Nucleus accumbens (tissue), 56 donors: ENCODE measurements at places on chromosomes 5 and 9.

DNA sequence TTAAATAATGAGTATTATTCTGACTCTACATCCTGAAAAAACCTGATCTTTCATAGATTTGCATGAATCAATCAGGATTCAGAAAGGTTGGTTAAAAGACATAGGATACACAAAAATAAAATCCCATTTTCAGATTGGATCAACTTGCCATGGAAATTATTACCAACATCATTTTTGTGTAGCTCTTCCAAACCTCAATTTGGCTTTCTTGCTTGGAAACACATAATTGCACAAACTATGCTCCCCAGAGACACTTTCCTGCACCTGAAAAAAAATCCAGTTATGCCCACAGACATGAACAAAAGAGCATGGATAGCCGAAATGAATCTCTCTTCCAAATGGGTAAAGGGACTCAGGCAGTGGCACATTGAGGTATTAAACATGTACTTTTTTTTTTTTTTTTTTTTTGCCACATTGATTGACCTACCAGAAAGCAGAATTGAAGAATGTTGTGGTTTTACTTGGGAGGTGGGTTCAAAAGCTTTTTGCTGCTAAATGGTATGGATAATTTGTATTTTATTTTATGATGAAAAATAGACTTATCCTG lies 135.4 kb upstream of the FBN2 start:
- DNase-seq, result no peak

DNA sequence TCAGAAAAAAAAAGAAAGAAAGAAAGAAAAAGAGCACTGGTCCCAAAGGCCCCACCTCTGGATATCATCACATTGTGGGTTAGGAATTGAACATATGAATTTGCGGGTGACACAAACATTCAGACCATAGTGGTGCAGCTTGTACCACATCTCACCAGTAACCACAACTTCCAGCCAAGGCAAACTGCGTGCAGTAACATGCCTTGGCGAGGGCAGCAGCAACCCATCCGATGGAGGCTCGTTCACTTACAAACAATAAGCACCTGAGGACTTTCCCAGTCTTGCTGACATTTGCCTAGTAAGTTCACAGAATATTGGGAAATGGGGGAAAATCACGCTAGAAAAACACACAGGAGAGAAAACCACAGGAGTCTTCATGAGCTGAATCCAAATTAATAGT lies 508.1 kb downstream of the ZNF608 start:
- DNase-seq, result no peak

- no peak for DNase-seq
Observed at GRCh38 chr5:151899399-151899798, 25.3 kb downstream of the GLRA1 start.

DNA sequence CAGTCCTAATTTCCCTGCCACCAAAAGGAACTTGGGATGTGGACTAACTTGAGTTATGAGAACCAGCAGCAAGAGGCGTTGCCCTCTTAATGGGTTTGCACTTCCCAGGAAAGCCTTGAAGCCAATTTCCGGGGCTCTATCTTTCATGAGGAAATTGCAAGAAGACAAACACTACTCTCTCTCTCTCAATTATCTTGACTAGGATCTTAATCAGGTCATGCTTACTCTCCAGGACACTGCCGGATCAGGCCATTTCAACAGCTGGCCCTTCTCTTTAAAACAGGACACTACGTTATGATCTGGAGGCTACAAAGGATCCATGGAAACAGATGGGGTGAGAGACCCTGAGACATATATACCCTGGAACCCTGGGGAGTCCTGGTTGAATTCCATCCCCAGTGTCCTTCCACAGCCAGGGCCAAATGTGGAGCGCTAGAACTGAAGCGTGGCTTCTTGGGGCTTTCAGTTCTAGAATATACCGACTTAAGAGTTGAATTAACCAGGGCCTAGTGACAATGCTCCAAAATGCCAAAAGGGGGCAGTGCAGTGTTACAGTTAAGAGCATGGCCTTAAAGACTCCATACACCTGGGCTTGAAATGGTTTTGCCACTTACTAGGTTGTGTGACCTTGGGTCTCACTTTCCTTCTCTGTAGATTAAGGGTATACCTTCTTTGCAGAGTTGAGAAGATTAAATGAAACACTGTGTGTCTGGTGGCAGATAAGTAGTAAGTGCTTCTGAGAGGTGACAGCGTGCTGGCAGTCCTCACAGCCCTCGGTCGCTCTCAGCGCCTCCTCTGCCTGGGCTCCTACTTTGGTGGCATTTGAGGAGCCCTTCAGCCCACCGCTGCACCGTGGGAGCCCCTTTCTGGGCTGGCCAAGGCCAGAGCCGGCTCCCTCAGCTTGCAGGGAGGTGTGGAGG lies 21.1 kb downstream of the FAM219A start:
- DNase-seq, result no peak

DNA sequence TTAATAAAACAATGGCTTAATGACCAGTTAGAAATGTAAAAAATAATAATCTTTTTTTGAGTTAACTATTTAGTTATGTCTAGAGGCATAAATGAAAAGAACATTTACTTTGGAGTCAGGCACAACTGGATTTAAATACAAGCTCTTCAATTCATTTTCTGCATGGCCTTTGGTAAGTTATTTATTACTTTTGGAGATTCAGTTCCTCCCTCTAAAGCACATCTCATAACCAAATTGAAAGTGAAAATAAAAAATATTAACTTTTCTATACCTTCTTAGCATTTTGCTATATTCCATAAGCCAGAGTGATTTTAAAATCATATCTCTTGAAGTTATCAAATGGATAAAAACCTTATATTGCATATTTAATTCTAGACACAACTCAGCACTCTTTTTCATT lies 434.9 kb upstream of the SMARCA2 start:
- DNase-seq, result no peak

DNA sequence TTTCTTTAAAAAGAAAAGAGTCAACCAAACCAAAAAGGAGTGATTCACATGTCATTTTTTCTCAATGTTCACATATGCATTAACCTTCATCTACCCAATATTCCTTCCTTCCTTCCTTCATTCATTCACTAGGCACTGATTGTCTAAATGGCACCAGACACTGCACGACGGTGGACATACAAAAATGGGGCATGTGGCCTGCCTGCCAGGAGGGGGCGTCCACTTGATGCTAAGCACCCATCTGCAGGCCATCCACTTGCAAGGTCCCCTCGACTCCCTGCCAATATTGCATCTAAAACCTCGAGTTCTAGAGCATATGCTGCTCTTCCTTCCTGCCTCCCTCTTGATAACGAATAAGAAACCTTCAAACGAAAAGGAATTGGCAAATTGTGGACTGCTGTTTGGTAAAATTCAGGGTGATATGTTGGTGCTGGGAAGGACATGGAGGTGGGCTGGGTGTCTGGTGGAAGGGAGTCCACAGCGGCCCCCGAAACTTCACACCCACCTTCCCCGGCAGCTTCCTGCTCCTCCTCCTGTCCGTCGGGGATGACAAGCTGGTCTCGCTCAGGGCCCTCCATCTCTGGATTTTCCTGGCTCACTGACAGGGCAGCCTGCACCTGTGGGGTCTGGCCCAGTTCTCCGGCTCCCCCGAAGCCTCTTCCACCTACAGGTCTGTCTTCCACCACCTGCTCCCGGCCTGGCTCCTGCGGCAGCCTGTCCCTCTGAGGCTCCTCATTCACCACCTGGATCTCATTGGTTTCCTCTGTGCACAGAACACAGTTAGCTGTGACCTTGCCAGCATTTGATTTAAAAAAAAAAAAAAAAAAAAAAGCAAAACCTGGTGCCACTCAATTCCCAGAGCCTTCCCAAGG lies 64.3 kb downstream of the GOLM1 start:
- DNase-seq, result no peak

DNA sequence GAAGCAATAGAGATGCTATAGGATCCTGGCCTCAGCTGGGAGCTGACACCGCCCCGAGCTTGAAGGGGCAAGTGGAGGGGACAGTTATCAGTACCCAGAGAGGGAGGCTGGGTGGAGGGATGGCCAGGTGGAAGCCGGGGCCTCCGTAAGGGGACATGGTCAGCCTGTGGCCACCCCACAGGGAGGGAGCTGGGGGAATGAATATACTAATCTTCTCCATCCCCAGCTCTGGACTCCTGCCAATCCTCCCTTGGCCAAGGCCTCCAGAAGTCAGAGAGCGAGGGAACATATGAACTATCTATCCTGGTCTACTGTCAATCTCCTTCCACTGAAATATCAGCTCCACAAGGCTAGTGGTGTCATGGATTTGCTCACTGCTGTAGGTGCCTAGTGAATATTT lies 109.3 kb downstream of the BOD1 start:
- no peak for DNase-seq

DNA sequence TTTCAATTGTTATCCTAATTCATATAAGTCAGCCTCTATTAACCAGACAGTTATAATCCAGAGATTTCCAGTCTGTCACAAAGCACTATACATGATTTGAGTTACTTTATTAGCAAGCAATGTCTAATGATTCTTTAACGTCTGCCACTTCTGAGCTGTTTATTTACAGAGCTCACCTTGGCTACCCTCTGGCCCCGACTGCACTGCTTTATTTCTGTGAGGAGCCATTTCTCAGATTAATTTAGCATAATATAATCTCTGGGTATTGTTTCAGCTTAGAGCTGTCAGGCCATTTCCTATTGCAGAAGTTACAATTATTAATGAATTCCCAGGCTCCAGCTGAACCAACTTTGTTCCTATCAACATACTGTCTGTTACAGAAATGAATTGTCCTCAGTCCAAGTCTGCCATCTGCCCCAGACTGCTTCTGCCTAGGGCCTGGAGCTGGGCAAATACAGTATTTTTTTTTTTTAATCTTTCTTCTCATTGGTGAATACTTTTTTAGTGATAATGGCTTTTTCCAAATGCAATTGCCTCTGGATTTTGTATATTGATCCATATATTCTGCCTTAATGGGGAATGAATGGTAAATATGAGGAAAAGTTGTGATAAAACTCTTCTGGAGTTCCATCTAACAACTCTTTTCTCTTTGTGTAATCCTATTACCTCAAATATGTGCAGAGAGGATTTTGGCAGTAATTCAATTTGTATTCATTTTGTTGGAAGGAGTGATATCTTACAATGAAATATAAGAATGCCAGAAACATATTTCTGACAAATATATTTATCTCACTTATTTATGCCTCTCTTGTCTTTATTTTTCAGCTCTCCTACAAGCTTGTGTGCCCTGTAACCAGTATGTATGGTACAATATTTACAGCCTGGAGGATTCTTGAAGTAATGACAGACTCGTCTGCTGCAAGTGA lies 104.7 kb downstream of the FOCAD start:
- DNase-seq, result no peak
